ENCODE measurements at places on chromosomes 12 and 14.

DNA sequence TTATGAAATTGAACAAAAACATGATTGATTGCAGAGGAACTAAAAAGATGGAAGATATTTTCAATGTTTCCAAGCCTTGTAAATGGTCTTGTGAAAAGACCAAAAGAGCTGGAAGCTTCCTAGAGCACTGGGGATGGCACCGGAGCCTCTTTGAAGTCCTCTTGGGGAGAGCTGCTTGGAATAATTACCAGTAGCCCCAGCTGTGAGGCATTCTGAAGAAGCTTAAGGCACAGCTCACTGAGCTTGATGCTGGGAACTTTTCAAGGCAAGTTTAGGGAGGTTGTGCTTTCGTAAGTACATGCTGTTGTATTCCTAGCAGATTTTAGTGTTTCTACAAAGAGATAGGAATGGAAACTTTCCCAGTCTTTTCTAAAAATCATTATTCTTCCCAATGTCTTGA lies 13.9 kb downstream of the PDZRN4 start:
- DNase-seq = no peak

- no peak for DNase-seq
Observed at GRCh38 chr12:130994821-130995375, 41.2 kb downstream of the ADGRD1 start.

DNA sequence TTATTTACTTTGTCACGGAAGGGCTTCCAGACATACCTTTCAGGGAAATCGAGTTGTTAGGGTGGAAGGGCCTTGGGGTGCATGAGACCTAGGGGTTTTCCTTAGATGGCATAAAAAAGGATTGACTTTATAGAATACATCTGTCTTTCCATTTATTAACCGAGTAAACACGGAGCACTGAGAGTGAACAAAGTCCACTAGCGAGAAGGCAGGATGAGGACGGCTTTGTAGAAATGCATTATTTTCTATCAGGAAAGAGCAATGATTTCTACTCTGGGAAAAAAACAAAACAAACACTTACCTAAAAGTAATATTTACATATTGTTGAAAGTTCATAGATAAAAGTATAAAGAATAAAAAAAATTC lies 91.8 kb downstream of the RCOR1 start:
- DNase-seq = no peak

GRCh38 chr14:94227029-94227428 lies 52.9 kb downstream of the PPP4R4 start:
- DNase-seq = no peak

DNA sequence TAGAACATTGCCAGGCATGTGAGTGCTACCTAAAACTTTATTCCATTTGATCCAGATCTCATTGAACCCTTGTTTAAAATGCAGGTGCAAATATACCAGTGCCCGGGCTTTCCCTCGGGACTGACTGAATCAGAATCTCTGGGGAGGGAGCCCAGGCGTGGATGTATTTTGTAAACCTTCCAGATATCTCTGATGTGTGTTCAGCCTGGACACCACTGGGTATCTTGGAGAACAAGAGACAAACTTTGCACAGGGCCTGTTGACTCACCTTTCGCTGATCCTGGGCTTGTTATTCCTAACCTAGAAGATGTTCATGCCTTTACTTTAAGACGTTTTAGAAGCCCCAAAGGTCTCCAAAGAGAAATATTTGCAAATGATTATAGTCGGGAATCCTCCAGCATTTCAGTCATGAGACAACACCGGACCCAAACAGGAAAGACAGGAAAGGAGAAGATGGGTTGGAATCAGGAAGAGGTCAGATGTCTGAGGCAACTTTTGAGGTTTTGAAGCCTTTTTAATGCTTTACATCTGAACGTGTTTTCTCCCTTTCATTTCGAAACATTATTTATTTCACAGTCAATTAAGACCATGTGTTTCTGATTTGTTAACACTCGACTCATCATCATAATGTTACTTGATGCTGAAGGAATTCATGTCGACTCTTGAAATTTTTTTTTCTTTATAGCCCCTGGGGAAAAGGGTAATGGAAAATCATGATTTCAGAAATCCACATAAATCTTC lies 118.6 kb downstream of the PLXNC1 start:
- DNase-seq = no peak

DNA sequence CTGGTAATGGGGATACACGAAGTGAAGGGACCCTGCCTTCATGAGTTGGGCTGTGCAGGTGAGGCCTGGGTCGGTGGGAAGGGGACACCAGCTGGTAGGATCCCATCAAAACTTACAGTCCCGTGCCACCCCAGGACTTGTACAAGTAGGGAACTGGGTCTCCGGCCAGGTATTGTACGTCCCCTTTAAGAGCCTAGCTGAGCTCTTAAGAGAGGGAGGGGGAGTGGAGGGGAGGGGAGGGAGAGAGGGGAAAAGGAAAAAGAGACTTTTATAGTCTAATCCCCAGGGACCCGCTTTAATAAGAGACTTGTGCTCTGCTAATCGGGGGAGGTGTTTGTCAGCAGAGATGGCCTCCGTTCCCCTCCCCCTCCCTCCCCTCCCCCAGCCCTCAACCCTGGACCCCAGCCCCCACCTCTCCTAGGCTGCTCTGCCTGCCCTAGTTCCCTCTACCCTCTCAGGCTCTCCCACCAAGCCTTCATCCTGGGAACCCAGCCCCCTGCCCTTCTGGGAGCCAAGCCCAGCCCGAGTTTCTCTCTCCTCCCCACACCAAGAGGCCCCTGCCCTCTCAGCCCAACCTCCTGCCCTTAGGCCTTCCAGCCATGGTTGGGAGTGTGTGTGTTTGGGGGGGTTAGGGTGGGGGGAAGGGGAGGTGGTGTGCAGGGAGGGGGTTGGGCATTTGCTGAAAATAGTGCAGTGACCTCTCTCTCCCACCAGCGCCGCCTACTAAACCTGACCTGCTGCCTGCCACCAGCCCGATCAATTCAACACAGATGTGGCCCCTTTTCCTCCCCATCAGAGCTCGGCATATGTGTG lies 2.6 kb downstream of the GDF11 start:
- no peak for DNase-seq

DNA sequence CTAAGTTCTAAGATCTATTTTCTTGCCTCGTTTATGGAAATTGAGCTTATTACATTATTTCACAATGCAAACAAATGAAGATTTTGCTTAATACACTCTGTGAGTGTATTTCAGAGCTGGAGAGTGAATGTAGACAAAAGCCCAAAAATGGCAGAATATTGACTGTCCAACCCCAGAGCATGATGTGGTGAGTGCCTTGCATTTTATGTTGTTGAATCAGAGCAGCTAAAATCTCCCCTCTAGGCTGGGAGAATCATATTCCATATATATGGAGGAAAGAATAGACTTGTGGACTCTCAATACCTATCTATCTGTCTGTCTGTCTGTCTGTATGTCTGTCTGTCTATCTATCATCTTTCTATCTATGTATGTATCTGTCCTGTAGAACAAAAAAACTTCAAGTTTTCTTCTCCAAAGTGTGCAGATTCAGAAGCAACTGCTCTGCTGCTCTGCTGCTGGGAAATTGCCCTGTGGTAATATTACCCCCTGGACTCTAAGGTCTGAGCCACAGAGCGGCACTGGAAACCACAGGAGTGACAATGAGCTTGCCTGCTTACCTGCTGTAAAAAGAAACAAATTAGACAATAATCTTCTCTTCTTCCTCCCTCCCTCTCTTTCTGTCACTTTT lies 209.4 kb upstream of the PRICKLE1 start:
- DNase-seq = no peak

- no peak for DNase-seq
Observed at GRCh38 chr14:74501135-74501614, 7.6 kb downstream of the ISCA2 start.

GRCh38 chr12:132543298-132544079 lies 53.5 kb downstream of the FBRSL1 start:
- DNase-seq = no peak

DNA sequence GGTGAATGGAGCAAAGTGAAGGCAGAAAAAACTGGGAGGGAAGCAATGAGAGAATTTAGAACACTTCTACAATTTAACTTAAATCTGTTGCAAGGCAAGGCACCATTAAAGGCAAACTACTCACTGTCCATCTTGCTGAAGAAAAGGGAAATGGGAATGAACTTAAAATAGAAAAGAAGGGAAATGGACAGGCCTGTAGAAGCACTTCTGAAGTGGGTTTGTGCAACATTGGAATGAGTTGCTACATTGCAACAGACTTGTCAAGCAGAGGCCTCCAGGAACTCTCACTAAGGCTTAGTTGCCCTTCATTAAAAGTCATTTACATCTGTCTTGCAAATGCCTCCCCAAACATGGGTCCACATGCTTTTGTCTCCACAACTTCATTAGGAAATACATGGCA lies 13.7 kb upstream of the OR10AD1 start:
- DNase-seq = no peak

- no peak for DNase-seq
Observed at GRCh38 chr12:93896952-93897351, 219.8 kb downstream of the CRADD start.

GRCh38 chr14:100688598-100689461 lies 37.9 kb upstream of the DLK1 start:
- DNase-seq = no peak

DNA sequence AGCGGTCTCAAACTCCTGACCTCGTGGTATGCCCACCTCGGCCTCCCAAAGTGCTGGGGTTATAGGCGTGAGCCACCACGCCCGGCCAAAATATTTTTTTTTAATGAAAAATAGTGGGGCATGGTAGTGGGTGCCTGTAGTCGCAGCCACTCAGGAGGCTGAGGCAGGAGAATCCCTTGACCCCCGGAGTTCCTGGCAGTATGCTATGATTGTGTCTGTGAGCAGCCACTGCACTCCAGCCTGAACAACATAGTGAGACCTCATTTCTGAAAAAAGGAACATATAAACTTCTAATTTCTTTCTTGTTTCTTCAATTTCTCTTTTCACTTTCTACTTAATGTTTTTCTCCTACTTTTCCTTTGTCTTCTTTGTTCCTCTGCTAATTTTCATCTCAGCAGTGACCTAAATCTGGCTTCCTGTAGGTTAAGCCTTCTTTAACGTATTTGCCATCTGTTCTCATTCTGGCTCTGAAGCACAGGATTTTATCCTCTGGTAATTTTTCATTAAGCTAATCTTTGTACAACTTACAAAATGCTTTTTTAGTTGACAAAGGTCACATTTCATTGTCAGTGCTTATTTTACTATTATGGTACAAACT lies 4.5 kb upstream of the RPGRIP1 start:
- DNase-seq = no peak

GRCh38 chr12:26360062-26360461 lies 164.7 kb downstream of the SSPN start:
- no peak for DNase-seq

DNA sequence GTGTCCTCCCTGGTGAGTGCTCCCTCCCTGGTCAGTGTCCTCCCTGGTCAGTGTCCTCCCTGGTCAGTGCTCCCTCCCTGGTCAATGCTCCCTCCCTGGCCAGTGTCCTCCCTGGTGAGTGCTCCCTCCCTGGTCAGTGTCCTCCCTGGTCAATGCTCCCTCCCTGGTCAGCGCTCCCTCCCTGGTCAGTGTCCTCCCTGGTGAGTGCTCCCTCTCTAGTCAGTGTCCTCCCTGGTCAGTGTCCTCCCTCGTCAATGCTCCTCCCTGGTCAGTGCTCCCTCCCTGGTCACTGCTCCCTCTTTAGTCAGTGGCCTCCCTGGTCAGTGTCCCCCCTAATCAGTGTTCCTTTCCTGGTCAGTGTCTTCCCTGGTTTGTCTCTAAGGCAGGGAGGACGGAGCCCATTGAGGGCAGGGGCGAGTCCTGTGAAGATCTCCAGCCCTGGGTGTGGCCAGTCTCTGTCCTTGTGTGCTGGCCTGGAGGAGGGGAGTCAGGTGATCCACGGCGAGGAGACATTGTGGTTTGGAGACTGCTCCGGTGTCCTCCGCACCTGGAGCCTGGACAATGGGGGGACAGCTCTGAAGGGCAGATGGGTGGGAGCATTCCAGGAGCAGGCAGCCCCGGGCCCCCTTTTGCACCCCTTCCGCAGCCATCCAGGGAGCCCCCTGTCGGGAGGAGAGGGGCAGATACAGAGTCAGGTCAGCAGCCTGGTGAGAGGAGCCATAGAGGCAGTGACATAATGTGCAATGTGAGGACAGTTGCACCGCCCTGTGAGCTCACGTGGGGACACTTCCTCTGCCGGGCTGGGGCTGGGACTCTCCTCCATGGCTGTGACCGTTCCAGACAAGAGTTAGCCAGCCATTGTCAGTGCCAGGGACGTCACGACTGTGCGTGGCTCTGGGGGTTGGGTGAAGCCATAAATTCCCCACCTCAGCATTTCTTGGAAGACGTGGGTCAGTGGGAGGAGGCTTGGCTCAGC lies 93.4 kb downstream of the ADGRD1 start:
- DNase-seq = no peak

- no peak for DNase-seq
Observed at GRCh38 chr12:128140551-128140950, 126.4 kb upstream of the TMEM132C start.

DNA sequence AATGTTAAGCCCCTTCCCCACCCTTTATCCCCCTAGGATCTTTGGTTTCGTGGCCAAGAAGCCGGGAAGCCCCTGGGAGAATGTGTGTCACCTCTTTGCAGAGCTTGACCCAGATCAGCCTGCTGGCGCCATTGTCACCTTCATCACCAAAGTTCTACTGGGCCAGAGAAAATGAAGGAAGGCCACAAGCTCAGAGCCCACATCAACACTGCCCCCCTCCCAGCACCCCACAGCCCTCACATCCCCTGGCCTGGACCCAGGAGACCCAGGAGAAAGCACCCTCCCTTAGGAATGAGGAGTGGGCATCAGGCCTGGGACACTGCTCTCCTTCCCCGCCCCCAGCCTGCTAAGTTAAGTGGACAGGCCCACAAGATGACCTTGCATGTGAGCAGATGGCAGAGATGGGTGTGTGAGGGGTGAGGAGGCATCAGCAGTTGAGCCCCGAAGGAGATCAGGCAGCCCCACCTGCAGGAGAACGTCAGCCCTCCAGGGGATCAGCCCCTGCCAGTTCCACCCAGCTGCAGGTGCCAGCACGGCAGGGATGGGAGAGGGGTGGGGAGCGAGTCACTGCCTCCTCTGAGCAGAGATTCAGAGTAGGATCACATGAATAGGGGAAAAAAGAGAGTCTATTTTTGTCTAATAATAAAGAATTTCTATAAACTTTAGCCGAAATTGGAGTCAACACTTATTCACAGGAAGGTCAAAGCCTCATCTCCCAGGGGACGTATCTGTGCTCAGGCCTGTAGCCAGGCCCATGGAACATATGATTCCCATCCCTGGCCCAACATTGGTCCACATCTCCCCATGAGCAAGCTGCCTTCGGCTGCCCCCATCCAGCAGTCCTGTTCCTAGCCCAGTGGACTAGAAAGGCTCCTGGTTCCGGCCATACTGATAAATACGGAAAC lies 14.1 kb downstream of the TNS2 start:
- DNase-seq = no peak

DNA sequence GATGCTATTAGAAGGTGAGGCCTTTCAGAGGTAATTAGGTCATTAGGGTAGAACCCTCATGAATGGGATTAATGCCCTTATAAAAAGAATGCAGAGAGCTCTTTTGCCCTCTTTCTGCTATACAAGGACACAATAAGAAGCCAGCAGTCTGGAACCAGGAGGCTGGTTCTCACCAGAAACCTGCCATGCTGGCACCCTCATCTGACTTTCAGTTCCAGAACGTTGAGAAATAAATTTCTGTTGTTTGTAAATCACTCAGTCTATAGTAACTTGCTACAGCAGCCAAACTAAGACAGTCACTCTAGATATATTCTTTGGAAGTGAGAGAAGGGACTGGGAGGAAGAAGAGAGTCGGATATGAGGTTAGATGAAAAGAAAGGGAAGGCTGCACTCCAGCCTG lies 125.0 kb upstream of the MYF6 start:
- no peak for DNase-seq

Measured in bone marrow (tissue), 2 donors.